ENCODE measurements at places on chromosomes 16 and 17.

GRCh38 chr16:64150193-64150592 is 971.7 kb downstream of the CDH11 start:
- DNase-seq: no peak

- DNase-seq: no peak
Measured at GRCh38 chr17:38460082-38460715, 31.9 kb downstream of the ARHGAP23 start.

- DNase-seq: no peak
Measured at GRCh38 chr16:74477226-74477625, 55.9 kb upstream of the CLEC18B start.

- no peak for DNase-seq
Measured at GRCh38 chr17:14204084-14204483, 32.6 kb downstream of the CDRT15 start.

- no peak for DNase-seq
Measured at GRCh38 chr16:53804467-53804866, 100.5 kb downstream of the FTO start.

GRCh38 chr16:56438038-56438437 is 12.7 kb upstream of the AMFR start:
- no peak for DNase-seq

- DNase-seq: peak; percentile 96
Measured at GRCh38 chr16:89921702-89922476, 1.3 kb upstream of the TUBB3 start.

DNA sequence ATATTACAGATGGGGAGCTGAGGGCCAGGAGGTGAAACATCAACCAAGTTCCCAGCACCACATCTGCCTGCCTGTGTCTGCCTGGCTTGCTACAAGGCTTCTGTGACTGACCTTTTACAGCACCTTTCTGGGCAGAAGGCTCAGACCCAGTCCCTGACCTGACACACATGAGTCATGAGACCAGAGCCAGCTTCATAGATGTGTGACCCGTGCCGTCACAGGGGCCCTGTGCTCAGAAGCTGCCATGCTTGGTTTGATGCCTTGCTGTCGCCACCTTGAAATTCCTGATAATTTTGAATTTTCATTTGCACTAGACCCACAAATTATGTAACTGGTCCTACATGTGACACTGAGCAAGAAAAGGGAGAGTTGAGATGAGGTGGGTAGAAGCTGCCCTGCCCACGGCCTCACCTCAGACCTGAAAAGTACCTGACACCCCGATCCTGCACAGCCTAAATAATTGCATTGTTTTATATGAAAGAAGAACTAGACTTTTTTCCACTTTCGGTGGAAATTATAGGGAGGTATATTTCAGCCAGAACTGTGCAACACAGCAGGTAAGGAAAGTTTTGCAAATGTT is 13.3 kb upstream of the PECAM1 start:
- DNase-seq: no peak

GRCh38 chr17:2780256-2780655 is 16.0 kb upstream of the RAP1GAP2 start:
- DNase-seq: no peak

- no peak for DNase-seq
Measured at GRCh38 chr17:50866950-50867362, 802 bp upstream of the TOB1 start.

DNA sequence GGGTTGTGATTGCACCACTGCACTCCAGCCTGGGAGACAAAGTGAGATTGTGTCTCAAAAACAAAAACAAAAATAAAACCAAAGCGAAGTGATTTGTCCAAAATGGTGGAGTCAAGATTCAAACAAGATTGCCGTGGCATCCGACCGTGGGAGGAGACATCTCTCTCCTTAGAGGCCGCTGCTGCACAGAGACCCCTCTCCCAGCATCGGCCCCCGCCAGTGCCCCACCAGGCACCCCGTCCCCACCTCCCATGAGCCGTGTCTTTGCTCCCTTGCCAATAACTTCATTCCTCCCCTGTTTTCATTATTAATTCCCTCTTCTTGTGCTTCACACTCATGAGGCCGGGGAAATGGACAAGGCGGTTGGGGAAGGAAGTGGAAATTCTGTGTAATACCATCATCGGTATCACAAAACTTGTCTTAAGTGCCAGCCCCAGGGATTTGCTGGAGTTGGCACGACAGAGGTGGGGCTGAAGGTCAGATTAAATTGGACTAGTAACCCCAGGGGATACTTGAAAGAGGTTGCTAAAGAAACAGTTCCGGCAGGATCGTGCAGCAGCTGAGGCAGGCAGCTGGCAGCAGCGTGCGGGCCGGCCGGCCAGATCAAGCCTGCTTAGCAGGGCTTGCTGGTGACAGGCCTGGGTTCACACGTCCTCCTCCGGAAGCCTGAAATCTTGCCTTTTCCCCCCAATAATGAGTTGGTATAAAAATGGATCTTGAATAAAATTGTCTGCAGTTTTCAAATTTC is 66.8 kb downstream of the RTN4RL1 start:
- no peak for DNase-seq

- no peak for DNase-seq
Measured at GRCh38 chr16:9567666-9568065, 476.2 kb downstream of the HAPSTR1 start.

DNA sequence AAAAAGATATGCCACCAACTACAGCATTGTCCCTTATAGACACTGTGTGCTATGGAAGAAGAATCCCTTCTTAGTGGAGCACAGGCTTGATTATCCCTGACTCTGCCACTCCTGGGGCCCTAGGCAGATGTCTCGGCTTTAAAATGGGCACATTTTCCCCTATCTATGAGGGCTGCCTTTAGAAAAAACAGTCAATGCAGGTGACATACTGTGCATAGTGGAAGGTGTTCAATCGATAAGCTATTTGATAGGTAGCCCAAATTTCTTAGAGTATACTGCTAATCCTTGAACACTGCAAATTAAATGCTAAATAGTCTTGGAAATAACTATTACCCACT is 64.4 kb downstream of the PARN start:
- no peak for DNase-seq

GRCh38 chr16:19853742-19854542 is 30.7 kb downstream of the GPRC5B start:
- DNase-seq: no peak

DNA sequence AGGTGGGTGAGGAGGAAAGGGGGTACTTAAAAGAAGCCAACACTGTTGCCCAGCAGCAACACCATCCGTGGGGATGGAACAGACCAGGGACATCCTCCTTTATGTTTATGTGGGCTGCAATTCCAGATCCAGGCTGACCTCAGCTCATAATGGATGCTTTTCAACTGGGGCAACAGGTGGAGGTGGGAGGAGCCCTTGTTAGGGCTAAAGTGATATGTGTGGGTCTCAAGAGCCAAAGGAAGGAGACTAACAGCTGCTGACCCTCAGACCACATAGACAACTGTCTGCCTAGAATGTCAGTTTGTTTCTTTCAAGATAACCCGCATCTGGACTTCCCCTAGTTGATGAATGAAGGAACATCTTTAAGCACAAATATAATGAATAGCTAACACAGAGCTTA is 2.0 kb upstream of the INPP5K start:
- no peak for DNase-seq
